Esophagus mucosa (tissue), 1 donor: ENCODE measurements at places on chromosomes 5 and 9. TPM values are rescaled to one million over a fixed set of nuclear protein-coding genes. Genes with fewer than 3 reads are reported as not detected.
A peak's percentile ranks its signal among the peaks of the same experiment; 100 is the strongest.

DMRT3 gene
- total RNA-seq = not detected

ASTN2 gene
- 1.00 TPM for total RNA-seq

ANKRD18B gene
- total RNA-seq = 10.0 TPM

DNA sequence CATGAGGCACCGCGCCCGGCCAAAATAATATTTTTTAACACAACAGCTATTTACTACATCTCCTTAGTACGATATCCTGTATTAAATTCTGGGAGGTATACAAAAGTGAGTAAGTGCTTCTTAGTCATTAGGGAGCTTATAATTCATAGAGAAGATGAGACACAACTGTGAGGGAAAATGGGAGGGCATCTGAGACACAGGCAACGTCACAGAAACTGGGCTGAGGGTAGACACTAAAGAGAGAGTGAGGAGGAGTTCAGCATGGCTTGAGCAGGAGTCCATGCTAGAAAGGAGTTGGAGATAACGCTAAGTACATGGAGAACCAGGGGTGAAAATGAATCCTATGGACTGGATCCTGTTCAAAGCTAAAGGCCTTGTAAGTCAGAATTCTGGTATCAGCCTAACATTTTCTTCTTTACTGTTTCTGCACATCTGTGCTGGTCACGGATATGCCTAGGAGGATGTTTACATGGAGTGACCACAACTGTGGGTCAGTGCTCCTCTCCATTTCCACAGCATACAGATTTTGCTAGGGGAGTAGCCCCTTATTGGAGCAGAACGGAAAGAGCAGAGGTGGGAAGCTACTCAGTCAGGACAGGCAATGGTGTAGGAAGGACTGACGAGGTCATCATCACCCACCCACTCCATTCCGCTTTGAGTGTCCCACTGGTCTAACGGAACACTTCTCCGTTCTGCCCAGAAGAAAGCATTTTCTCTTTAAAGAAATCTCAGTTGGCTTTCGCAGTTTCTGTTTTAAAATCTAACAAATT, 310.4 kb upstream of the EFNA5 start:
- ATAC-seq = no peak

- ATAC-seq = no peak
These were observed 53.2 kb upstream of the C5orf58 start for GRCh38 chr5:170179626-170180025.

GRCh38 chr5:132184588-132184987, 43.1 kb downstream of the P4HA2 start:
- no peak for ATAC-seq

DNA sequence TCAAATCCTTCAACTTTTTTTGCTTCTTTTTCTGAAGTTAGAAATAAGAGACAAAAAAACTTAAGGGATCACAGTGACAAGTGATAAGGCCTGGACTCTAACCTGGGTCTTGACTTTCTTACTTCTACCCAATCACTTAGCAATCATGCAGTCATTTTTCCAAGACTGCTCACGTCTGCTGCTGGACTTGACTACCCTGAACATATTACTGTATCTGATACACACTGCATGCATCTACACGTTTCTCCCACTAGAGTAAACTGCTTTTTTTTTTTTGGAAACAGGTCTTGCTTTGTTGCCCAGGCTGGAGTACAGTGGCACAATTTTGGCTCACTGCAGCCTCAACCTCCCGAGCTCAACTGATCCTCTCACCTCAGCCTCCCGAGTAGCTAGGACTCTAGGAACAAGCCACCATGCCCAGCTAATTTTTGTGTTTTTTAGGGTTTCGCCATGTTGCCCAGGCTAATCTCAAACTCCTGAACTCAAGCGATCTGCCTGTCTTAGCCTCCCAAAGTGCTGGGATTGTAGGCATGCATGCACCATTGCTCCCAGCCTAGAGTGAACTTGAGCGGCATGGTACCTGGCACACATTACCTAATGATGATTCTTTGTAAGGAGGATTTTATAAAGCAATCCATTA, 7.4 kb downstream of the PLIN2 start:
- ATAC-seq = no peak

DNA sequence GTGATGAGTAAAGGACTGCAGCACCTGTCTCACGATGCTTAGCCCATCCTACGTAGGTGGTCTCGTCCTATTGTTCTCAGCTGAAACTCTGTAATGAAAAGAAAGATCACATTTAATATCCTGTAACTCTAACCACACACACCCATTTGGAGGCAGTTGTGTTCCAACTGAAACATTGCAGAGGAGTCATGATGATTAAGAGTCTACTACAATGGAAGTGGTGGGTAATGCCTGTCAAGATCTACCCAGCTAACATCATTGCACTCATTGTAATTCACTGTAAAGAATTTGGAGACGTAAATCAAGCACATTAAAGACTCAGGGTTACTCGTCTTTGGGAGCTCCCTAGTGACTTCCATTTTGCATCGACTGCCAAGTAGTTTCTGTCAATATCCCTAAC, 106.0 kb upstream of the PTPN3 start:
- peak; percentile 87 for ATAC-seq

GRCh38 chr5:139222346-139222745, 24.2 kb upstream of the SIL1 start:
- ATAC-seq = peak; percentile 72

DNA sequence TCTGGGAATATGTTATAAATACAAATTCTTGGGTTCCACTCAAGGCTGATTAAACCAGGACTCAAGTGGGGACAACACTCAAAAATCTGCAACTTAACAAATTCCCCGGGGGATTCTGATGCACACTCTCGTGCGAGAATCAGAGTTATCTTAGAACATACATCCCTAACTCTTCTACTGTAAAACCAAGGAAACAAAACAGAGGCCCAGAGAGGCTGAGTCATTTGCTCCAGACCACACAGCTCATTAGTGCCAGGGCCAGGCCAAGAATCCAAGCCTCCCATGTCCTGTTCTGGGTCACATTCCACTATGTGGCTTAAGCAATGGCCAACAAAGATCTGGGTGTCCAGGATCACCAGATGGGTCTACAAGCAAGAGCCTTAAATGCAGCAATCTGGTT, 166.0 kb downstream of the ADAMTS12 start:
- ATAC-seq = no peak

GRCh38 chr9:126295516-126295915, 31.1 kb upstream of the MVB12B start:
- no peak for ATAC-seq

DNA sequence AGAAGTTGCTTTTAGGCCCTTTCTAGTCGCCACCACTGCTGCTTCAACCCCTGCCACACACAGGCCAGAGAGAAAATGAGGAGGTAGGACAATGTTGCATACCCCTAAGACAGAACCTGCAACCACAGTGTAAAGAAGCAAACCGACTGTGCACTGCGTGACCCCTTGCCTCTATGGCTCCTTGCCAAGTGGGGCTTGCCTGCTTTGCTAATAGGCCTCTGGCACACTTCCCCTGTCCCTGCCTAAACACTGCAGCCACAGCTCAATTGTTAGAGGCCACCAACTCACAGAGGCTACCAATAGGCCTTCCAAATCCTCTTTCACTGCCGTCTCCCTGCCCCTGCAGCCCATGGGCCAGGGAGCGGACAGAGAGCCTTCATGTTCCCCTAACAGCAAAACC, 280.1 kb downstream of the CDH10 start:
- no peak for ATAC-seq

- peak; percentile 25 for ATAC-seq
These were observed 243.7 kb downstream of the SEMA5A start for GRCh38 chr5:9302218-9302617.

DNA sequence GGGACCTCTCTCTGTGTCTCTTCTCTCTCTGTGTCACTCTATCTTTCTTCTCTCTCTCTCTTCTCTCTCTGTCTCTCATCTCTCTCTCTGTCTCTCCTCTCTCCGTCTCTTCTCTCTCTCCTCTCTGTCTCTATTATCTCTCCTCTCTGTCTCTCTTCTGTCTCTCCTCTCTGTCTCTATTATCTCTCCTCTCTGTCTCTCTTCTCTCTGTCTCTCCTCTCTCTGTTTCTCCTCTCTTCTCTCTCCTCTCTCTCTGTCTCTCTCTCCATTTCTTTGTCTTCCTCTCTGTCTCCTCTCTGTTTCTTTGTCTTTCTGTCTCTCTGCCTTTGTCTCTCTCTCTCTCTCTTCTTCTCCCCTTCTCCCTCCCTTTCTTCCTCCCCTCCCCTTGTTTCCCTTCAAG, 3.2 kb upstream of the OLFM1 start:
- no peak for ATAC-seq

- ATAC-seq = peak; percentile 5
These were observed 1.0 kb downstream of the ZDHHC11 start for GRCh38 chr5:849651-850301.

DNA sequence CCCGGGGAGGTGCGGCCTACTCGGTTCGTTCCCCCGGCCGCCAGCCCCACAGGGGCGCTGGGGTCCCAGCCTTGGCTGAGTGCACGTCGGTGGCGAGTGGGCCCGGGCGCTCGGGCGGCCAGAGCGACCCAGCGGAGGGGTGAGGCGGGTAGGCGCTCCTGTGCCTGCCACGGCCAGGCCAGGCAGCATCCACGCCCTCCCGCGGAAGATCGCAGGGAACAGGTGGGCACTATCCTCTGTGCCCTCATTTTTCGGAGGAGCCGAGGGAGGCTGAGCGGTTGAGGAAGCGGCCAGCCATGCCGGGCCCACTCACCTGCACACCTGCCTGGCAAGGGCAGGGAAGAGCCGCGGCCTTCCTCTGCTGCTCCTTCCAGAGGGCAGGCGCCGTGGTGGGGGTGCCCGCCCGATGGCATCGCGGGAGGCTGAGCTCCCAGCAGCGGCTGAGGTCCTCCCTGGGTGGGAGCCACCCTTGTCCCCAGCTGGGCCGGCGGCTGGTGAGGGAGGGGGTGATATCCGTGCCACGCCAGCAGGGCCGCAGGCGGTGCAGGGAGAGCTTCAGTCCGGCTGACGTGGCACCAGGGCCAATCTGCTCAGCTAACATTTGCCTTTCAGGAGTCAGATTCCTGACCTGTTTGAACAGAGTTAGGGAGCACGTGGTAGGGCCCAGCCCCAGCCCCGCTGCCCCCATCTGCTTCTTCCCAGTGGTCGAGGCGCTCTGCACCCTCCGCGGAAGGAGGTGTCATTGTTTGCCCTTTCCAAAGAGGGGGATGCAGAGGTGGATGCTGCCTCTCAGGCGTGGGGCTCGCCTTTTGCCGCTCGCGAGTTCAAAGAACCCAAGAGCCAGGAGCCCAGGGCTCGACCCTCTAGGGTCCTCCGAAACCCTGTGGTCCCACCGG, 1.6 kb upstream of the SEC16A start:
- peak; percentile 6 for ATAC-seq
